ENCODE measurements at places on chromosomes 16 and 17.

DNA sequence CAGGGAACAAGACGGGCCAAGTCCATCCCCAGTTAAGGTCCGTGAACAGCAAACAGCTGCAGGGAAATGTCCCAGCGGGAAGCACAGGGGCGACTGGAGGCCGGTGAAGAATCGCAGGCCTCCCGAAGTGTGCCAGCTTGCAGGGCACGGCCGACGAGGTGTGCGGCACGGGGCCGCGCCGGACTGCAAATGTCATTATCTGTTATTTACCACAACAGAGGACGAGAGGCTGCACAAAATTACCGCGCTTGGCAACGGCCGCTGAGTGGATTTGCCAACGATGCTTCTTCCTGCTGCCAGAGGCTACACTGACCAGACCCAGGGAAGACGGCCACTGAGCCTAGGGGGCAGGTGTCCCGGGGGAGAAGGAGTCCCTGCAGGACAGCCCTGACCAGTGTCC is 53.1 kb downstream of the RPH3AL start:
- no peak for DNase-seq

- DNase-seq = no peak
Measured at GRCh38 chr17:77049440-77049839, 91.3 kb upstream of the SEC14L1 start.

DNA sequence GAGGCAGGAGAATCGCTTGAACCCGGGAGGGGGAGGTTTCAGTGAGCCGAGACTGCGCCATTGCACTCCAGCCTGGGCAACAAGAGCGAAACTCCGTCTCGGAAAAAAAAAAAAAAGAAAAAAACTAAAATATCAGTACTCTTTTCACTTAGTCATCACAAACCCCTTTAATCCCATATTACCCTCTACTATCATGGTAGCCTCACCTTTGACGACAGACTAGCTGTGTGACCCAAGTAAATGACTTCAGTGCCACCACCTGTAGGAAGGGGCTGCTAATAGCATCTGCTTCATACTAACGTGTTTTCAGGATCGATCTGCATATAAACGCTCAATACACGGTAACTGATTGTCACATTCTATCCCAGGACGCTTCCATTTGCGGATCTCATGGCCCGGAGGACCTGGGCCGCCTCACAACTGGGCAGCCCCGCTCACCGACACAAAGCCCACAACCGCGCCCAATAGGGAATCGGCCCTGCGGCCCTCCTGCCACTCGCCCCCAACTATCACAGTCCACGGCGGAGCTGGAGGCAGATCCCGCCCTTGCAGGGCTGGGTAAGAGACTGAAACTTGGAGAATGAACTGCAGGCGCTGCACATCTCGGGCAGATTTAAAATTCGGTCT is 1.1 kb upstream of the ZNF263 start:
- DNase-seq = no peak

DNA sequence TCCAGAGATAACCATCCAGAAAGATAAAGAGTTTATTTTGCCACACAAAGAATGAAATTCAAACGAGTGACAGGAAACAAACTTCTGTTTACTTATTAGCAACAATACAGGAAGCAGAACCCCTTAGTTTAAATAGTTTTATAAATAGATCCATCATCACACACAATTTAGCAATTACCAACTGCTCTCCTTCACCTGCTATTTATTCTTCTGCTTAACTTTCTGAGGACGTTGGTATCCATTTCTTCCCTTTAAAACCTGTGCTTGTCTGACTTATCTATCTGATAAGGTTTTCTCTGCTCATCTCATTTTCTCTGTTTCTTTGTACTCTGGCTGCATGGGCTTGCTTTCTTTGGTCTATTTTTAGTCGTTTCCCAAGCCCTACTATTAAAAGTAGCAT is 4.3 kb upstream of the ADAMTS18 start:
- DNase-seq = no peak

DNA sequence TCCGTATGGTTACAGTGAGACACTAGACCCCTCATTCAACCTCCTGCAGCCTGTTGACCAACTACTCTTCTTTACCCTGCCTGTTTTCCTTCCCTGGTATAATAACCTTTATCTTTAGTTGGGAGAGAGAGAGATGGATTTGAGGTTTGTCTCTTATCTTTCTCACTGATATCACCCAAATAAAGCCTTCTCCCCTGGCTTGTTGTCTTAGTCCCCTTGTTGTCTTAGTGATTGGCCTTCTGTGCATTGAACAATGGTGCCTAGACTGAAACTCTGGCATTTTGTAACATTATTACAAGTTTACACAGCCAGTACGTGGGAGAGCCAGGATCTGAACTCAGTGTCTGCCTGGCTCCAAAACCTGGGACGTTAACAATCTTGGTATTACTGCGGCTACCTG is 560.8 kb downstream of the HS3ST4 start:
- DNase-seq = no peak

GRCh38 chr16:24776501-24777220 is 47.2 kb downstream of the TNRC6A start:
- no peak for DNase-seq
